ENCODE measurements at places on chromosomes 5 and 9.

- no peak for DNase-seq
Observed at GRCh38 chr5:167953151-167953798, 338.2 kb upstream of the WWC1 start.

- DNase-seq = peak; percentile 17
Observed at GRCh38 chr5:173688703-173689102, 72.3 kb upstream of the BOD1 start.

- DNase-seq = no peak
Observed at GRCh38 chr9:133690081-133690561, 48.0 kb downstream of the SARDH start.

GRCh38 chr5:151110122-151110681, 29.4 kb upstream of the TNIP1 start:
- DNase-seq = no peak

DNA sequence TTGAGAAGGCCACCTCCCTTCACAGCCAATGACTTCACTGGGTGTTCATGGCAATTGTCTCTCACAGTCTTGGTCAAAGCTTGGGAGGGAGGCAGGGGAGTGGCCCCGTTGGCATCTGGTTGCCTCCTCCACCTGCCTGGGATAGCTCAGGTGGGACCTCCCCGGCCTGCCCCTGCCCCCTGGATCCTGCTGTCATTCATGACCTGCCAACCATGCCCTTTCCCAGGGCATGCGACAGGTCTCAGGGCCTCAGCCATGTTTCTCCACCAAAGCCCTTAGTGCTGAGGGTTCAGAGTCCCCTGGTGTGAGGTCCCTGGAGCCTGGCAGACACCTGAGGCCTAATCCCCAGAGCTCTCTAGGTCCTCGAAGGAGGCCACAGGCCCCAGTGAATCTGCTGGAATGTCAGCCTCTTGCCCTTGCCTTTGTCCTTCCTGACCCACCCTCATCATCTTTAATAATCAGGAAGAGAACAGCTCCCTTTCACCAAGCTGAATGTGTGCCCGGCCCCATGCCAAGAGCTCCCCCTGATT, 5.6 kb downstream of the DAB2IP start:
- DNase-seq = no peak

DNA sequence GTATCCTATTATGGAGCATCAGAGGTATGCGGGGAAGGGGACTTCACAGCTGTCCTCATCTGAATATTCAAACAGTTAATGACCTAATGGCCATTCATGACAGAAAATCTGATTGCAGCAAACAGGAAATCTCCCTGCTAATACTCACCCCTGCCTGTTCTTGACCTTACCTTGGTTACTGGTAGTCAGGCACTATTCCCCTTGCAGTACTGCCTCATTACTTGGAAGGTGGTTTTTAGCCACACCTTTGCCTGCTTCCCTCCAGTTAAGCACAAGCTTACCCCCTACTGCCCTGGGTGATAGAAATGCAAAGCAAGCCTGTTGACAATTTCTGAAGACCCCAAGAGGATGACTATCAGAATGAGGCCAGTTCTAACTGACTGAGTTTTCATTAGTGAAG, 332.4 kb downstream of the NTRK2 start:
- no peak for DNase-seq

All from hematopoietic multipotent progenitor cell treated with erythropoietin and hydrocortisone succinate and interleukin-3 and kit ligand, for 6 days (in vitro differentiated cells).